Astrocyte of the cerebellum (primary cell): ENCODE measurements at places on chromosomes 11 and 22.

GRCh38 chr22:46674367-46674781 is 54.2 kb downstream of the GRAMD4 start:
- DNase-seq: no peak

DNA sequence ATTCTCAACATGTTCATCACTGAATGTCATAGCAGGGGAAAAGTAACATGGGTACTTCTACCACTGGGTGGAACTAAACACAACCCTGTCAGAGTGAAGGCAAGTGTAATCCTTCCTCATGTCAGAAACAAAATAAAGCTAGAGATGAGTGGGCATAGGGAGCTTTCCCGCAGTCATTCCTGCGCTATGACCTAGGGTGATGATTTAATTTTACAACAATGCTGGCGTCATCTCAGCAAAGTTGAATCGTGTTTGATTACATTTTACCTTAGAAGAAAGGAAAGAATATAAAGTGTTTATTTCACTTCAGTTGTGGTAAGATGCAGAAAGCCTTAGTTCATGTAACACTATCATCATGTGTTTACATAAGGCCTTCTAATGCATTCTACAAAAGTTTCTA is 355.6 kb downstream of the METTL15 start:
- DNase-seq: peak; percentile 13

- DNase-seq: no peak
Measured at GRCh38 chr11:70524096-70524922, 126.0 kb downstream of the CTTN start.

GRCh38 chr22:42925598-42925997 is 68.5 kb upstream of the ARFGAP3 start:
- no peak for DNase-seq

- DNase-seq: no peak
Measured at GRCh38 chr22:43238526-43239006, 51.6 kb upstream of the TTLL12 start.
